ENCODE measurements at places on chromosomes 7 and 10. TPM values are rescaled to one million over a fixed set of nuclear protein-coding genes. Genes with fewer than 3 reads are reported as not detected.

DNA sequence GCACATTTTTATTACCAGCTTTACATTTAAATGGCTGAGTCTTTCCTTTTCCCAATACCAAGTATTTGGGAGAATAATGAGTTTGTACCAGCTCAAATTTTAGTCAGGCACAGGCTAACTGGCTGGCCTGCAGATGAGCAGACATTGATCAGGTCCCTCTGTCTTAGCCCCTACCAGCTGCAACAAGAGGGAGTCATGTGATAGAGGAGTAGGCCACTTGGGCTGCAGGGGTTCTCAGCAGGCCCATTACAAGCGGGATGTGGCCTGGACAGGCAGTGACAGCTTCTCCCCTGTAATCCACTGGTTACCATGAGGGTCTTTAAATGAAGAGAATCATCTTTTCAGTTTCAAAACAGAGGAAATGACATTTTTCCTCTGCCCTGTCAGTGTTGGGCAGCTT lies 283.6 kb downstream of the SUGCT start:
- no peaks in the 10 kb centered on the region for H3K4me1 ChIP-seq
- ATAC-seq, result no peak
- H3K36me3 ChIP-seq, result no peaks in the 10 kb centered on the region
- H3K27me3 ChIP-seq, result no peaks in the 10 kb centered on the region
- H3K4me3 ChIP-seq, result no peak overlapping the region

DNA sequence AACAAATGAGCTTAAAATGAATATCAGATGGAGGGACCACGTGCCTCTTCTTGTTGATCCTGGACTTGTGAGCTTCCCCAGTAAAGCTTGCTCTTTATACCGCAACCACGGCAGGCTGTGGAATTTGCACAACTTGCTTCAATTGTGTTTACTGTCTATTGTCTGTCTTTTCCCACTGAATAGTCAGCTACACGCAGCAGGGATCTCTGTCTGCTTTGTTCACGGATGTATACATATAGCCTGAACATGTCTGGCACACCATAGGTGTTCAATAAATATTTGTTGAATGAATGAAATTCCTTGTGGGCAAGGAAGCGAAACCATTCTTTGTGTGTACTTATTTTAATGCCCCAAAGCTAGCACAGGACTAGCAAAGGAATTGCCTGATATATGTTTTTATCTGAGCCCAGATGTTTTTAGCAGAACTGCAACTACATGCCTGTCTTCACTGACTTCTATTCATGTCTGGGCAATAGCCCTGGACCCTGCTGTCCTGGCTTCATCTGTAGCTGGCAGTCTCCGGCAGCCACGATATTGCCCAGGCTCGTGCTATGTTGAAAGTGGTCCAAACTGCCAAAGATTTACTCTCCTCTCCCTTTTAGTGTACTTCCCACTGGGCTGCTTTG lies 29.9 kb upstream of the IFRD1 start:
- no peak for ATAC-seq
- peaks cover 11% of the 10 kb centered on the region for H3K4me1 ChIP-seq
- H3K27ac ChIP-seq, result no peak overlapping the region
- no peaks in the 10 kb centered on the region for H3K36me3 ChIP-seq
- no peak overlapping the region for H3K4me3 ChIP-seq
- no peaks in the 10 kb centered on the region for H3K27me3 ChIP-seq

- H3K4me3 ChIP-seq, result no peak overlapping the region
- no peak for ATAC-seq
- peaks cover 4% of the 10 kb centered on the region for H3K36me3 ChIP-seq
- no peak overlapping the region for H3K27ac ChIP-seq
Observed at GRCh38 chr10:124040451-124041188, 52.8 kb downstream of the CHST15 start.

- H3K27ac ChIP-seq, result no peak overlapping the region
- no peaks in the 10 kb centered on the region for H3K36me3 ChIP-seq
- peaks cover 3% of the 10 kb centered on the region for H3K27me3 ChIP-seq
- no peaks in the 10 kb centered on the region for H3K4me1 ChIP-seq
- no peak overlapping the region for H3K4me3 ChIP-seq
Observed at GRCh38 chr7:112020800-112021199, 185.4 kb downstream of the DOCK4 start.

NPSR1 gene
- not detected for total RNA-seq

All from activated T-helper 17 cell treated with anti-CD3 and anti-CD28 coated beads, Interleukin-2, amount 50 U/mL, for 72 hours (primary cell).